ENCODE measurements at places on chromosomes 16 and 17.

DNA sequence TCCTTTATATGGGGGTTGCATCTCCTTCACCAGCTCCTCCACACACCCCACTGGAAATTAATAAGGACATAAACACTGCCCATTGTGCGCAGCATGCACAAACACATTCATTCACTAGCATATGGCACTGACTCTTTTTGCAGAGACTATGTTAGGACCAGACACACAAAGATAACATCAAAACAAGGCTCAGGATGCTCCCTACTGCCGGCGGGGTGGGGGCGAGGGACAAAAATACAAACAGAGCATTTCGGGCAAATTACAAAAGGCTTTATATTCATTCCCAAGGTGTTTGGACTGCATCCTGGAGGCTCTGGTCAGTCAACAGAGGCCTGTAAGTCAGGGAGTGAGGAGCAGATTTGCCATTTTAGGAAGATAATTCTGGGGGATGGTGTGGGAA, 299.7 kb downstream of the SLC39A11 start:
- no peak for DNase-seq
- H3K4me3 ChIP-seq = no peak overlapping the region
- H3K27me3 ChIP-seq = no peaks in the 10 kb centered on the region
- no peaks in the 10 kb centered on the region for H3K4me1 ChIP-seq
- H3K27ac ChIP-seq = no peak overlapping the region
- peaks cover 28% of the 10 kb centered on the region for H3K36me3 ChIP-seq

GRCh38 chr16:63461248-63461841, 1425.1 kb upstream of the CDH8 start:
- no peaks in the 10 kb centered on the region for H3K27me3 ChIP-seq
- H3K27ac ChIP-seq = no peak overlapping the region
- H3K4me3 ChIP-seq = no peak overlapping the region
- no peaks in the 10 kb centered on the region for H3K4me1 ChIP-seq
- no peak for DNase-seq
- H3K36me3 ChIP-seq = no peaks in the 10 kb centered on the region

GRCh38 chr17:56896968-56897359, 16.9 kb downstream of the TRIM25 start:
- H3K27ac ChIP-seq = no peak overlapping the region
- H3K27me3 ChIP-seq = no peaks in the 10 kb centered on the region
- peaks cover 98% of the 10 kb centered on the region for H3K36me3 ChIP-seq
- DNase-seq = no peak
- H3K4me1 ChIP-seq = peaks cover 31% of the 10 kb centered on the region
- H3K4me3 ChIP-seq = no peak overlapping the region

GRCh38 chr17:60386147-60387058, 5.5 kb downstream of the USP32 start:
- DNase-seq = no peak
- H3K4me1 ChIP-seq = peaks cover 49% of the 10 kb centered on the region
- H3K27me3 ChIP-seq = no peaks in the 10 kb centered on the region
- no peak overlapping the region for H3K4me3 ChIP-seq
- H3K36me3 ChIP-seq = peaks cover 4% of the 10 kb centered on the region

DNA sequence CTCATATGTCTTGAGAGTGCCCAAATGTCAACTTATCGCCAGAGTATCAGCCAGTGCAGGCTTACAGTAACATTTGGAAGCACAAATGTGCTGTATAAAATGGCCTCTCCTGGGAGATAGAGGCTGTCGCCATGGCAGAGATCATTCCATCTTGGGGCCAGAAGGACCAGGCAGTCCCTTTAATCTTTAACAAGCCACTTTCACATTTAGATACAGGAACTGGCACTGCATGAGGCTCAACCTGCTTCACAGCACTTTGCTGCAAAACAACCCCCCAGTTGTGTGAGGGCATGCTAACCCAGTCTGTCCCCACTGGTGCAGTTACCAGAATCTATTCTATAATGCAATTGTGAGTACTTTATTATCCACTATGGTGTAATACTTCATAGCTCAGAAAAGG, 4.7 kb upstream of the RFFL start:
- no peaks in the 10 kb centered on the region for H3K27me3 ChIP-seq
- H3K36me3 ChIP-seq = peaks cover 39% of the 10 kb centered on the region
- peaks cover 77% of the 10 kb centered on the region for H3K4me1 ChIP-seq
- no peak overlapping the region for H3K4me3 ChIP-seq

DNA sequence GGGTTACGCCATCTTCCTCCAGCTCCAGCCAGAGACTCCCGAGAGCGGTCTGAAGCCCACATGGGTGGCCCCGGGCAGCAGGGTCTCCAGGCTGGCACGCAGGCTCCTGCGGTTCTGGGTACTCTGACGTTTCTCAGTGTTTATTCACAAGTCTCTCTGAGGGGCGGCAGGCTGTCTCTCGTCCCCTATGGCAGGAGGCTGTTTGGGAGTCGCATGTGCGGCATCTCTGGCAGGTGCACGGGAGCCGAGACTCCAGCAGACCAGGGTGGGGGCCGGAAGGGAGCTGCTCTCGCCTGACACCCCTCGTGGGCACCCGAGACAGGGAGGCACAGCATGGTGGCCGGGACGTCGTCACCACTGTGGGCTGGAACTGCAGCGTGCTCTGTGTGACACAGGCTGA, 48.1 kb downstream of the ZNF778 start:
- H3K4me3 ChIP-seq = no peak overlapping the region
- no peaks in the 10 kb centered on the region for H3K4me1 ChIP-seq
- peaks cover 25% of the 10 kb centered on the region for H3K36me3 ChIP-seq
- H3K27ac ChIP-seq = no peak overlapping the region
- no peak for DNase-seq

DNA sequence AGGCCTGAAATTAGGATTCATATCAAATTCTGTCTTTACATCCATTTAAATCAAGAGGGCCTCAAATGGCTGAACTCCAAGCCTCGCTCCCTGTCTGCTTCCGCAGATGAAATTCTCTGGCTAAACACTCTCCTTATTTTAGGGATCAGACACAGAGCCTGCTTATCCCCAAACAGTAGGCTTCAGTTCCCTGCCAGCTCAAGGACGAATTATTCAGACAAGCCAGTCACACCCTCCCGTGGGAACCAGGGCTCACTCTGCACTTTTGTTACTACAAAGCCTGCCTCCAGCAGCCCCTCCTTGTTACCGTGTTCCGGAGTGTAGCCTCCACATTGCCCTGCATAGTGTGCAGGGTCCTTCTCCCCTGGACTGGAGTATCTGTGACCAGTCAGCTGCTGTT, 46.6 kb upstream of the LCMT1 start:
- peaks cover 3% of the 10 kb centered on the region for H3K36me3 ChIP-seq
- H3K4me1 ChIP-seq = peaks cover 61% of the 10 kb centered on the region
- H3K4me3 ChIP-seq = no peak overlapping the region
- peaks cover 3% of the 10 kb centered on the region for H3K27me3 ChIP-seq

DNA sequence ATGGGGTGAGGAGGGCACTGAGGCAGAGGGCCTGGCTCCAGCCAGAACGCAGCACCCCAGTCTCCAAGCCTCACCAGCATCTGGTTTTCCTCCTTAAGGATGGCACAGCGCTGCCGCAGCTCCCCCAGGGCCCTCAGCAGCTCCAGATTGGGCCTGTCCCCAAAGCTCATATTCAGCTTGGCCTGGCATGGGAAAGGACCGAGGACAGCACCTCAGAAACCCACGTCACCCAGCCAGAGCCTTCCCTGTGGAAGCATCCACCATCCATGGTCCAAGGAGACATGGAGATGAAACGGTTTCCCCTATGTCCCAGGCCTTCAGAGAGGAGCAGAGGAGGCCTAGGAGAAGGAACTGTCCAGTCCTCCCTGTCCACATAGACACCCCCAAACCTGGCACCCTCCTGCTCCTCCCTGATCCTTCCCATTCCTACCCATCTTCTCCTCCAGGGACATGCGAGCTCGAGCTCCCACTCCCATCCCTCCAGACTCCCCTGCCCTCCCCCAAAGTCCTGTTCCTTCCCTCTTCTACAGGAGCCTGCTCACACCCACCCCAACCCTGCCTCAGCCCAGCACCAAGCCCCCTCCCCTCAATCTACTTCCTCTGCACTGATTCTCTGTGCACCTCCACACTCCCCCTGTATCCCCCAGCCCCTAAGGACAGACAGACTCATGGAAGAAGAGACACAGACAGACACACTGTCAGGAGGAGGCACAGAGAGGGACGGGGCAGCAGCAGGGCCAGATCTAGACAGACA, 1.8 kb downstream of the TSPOAP1 start:
- H3K36me3 ChIP-seq = peaks cover 59% of the 10 kb centered on the region
- peak overlapping the region; percentile 99 for H3K27ac ChIP-seq
- H3K4me1 ChIP-seq = peaks cover 34% of the 10 kb centered on the region
- peak overlapping the region; percentile 56 for H3K4me3 ChIP-seq

DNA sequence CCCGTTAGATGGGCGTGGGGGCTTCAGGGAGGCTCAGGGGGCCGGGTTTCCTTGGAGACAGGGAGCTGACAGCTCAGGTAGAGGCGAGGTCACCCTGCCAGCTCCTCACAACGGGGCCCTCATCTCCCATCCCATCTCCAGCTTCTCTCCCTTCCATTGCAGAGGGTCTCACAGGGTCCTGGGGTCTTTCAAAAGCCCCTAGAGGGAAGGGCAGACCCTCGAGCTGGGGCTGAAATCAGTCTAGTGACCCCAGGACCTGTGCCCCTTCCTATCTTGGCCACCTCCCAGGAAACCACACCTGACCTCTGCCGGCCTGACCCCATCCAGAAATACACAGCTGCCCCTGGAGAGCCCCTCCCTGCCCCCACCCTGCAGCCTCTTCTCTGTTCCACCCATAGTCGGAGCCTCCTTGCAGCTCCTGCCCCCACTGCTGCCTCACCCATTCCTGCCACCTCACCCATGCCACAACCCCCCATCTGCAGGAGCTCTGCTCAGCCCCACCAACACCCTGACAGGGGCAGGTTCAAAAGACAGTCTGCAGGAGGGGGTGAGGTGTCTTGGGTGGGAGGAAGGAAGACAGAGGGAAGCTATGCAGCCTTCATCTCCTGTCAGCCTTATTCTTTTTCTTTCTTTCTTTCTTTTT, 23.4 kb downstream of the PIK3R5 start:
- H3K4me1 ChIP-seq = peaks cover 77% of the 10 kb centered on the region
- H3K27me3 ChIP-seq = no peaks in the 10 kb centered on the region
- peaks cover 63% of the 10 kb centered on the region for H3K36me3 ChIP-seq

DNA sequence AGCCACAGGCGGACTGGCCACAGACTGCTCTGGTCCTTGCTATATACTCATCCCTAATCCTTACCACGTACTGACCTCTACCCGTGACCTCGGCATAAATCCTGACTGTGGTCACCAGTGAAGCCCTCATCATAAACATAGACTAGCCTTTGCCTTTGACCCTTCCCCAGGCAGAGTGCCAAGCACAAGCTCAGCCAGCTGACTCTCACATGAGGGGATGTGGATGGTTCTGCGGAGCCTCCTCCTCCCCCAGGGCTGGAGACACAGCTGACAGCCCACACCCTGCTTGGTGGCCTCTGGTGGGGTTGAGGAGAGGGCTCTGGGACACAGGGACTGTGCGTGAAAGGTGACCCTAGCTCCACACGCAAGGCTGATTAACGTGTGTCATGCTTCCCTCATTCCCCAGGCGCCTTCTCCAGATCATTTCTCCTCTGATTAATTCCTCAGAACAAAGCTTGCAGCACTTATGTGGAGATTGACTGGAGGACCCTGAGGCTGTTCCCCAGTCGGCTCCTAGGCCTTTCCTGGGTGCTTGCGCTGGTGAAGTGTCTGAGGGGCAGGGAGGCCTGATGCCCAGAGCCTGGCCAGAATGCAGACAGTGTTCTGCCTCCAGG, 241.5 kb upstream of the NLRP1 start:
- no peaks in the 10 kb centered on the region for H3K36me3 ChIP-seq
- H3K4me1 ChIP-seq = no peaks in the 10 kb centered on the region
- peaks cover 15% of the 10 kb centered on the region for H3K27me3 ChIP-seq
- no peak for DNase-seq
- no peak overlapping the region for H3K27ac ChIP-seq

GRCh38 chr17:67931227-67931626, 65.0 kb downstream of the C17orf58 start:
- no peaks in the 10 kb centered on the region for H3K27me3 ChIP-seq
- DNase-seq = no peak
- H3K4me3 ChIP-seq = no peak overlapping the region
- H3K36me3 ChIP-seq = peaks cover 40% of the 10 kb centered on the region

GRCh38 chr17:49845321-49845720, 2.5 kb downstream of the TAC4 start:
- peak overlapping the region; percentile 3 for H3K27ac ChIP-seq
- H3K27me3 ChIP-seq = no peaks in the 10 kb centered on the region
- peaks cover 2% of the 10 kb centered on the region for H3K36me3 ChIP-seq
- H3K4me3 ChIP-seq = no peak overlapping the region

- no peak overlapping the region for H3K27ac ChIP-seq
- no peak for DNase-seq
- no peaks in the 10 kb centered on the region for H3K36me3 ChIP-seq
- peaks cover 51% of the 10 kb centered on the region for H3K27me3 ChIP-seq
Measured at GRCh38 chr17:7721612-7722011, 4.1 kb downstream of the DNAH2 start.

GRCh38 chr16:14344292-14344691, 273.2 kb downstream of the MRTFB start:
- no peaks in the 10 kb centered on the region for H3K36me3 ChIP-seq
- DNase-seq = no peak
- H3K27ac ChIP-seq = no peak overlapping the region
- no peaks in the 10 kb centered on the region for H3K4me1 ChIP-seq
- H3K4me3 ChIP-seq = no peak overlapping the region

GRCh38 chr17:11035681-11036080, 197.8 kb upstream of the PIRT start:
- H3K27ac ChIP-seq = no peak overlapping the region
- DNase-seq = no peak
- no peak overlapping the region for H3K4me3 ChIP-seq
- no peaks in the 10 kb centered on the region for H3K27me3 ChIP-seq

- DNase-seq = no peak
- H3K27me3 ChIP-seq = peaks cover 47% of the 10 kb centered on the region
- H3K27ac ChIP-seq = no peak overlapping the region
- no peaks in the 10 kb centered on the region for H3K4me1 ChIP-seq
Measured at GRCh38 chr16:1917056-1917664, 1.1 kb downstream of the HS3ST6 start.

DNA sequence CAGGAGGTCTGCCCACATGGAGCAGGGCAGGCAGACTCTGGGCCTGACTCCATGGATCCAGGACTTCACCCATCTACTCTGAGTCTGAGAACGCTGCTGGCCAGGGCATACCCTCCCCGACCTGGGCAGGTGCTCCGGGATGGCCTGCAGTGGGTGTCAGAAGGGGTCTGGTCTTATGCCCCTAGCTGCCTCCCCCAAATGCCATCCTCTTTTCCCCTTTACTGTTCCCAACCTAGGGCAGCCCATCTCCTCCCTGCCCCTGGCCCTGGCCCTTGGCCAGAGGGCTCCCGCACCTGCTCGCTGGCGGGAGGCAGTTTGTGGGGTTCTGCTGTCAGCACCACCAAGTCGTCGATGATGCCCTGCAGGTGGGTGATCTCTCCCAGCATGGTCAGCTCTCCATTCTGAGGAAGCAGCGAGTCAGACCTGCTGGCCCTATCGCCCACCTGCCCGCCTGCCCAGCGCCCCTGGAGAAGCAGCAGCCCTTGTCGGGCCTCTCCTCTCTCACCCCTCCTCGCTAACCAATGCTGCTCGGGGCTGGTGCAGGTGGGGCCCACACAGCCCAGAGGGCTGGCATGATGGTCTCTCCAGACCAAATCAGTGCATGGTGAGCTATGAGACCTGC, 8.2 kb downstream of the MTSS2 start:
- H3K36me3 ChIP-seq = no peaks in the 10 kb centered on the region
- peaks cover 7% of the 10 kb centered on the region for H3K4me1 ChIP-seq
- peaks cover 3% of the 10 kb centered on the region for H3K27me3 ChIP-seq
- no peak for DNase-seq
- no peak overlapping the region for H3K27ac ChIP-seq
- no peak overlapping the region for H3K4me3 ChIP-seq
